AG10803 (cell line): ENCODE measurements at places on chromosomes 7 and 10.

DNA sequence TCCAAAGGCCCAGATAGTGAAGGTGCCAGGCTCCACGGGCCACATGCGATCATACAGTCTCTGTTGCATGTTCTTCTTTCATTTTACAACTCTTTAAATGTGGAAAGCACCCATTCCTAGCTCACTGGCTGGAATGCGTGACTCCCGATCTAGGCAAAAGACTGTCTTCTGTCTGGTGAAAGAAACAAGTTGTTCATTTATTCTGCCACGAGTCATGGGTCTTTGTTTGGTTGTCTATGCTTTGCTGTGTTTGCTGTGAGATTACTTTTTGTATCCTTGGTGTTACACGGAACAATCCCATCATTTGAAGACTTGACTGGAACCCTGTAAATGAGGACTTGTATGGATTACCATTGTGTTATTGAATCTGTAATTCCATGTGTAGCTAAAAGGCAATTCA lies 41.9 kb downstream of the NPVF start:
- no peak for DNase-seq

DNA sequence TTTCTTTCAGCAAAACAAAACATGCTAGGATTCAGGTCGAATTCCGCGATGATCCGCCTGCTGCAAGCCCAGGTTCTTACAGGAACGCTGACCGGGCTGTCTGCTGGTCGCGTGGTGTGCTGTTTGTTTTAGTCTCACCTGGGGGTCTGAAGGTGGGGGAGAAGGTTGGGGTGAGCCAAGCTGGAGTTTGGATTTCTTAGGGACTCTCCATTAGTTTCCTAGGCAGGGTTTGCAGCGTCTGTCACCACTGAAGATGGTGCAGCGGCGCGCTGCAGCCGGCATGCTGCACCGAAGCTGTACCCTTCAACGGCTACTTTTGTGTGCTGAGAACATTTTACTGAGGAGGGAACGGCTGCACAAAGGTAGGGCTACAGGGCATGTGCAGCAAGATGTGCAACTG lies 48.7 kb downstream of the GCC1 start:
- no peak for DNase-seq

DNA sequence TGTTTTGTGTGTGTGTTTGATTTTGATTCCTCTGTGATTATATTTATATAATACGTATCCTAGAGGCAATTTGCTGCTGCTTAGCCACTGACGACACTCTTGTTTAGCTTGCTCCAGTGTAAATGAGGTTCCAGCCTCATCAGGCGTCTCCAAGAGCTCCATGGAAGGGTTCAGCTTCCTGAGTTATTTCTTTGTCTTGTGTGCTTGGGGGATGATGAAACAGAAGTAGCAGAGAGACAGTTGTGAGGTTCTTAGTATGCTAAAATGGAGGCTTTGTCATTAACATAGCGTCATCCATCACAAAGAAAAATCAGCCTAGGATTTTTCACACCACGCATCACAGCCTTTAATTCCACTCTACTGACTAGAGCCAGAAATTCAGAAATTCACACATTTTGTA lies 85.1 kb downstream of the KLF6 start:
- DNase-seq: peak; percentile 13

DNA sequence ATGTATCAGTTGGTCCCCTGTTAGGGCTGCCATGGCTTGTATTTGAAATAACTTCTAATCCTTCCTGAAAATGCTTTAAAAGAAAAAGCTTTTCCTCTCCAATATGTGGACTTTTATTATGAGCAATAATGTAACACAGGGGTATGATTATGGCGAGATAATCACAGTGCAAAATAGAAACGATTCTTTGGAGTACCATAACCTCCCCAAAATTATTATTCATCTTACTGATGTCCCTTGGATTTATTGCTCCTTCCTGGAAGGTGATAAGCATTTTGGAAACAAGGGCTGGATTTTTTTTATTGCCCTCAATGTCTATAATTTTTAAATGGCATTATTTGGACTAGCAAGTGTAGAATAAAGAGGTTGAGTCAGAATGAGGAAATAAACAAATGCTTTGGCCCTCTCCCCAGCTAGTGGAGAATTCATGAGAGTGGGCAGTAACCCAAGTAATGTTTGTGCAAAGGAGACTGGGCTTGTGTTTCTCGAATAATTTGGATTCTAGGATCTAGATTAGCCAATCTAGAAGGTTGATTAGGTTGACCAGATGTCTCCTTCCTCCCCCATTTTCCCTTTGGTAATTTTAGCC lies 403.9 kb upstream of the CELF2 start:
- DNase-seq: peak; percentile 7

DNA sequence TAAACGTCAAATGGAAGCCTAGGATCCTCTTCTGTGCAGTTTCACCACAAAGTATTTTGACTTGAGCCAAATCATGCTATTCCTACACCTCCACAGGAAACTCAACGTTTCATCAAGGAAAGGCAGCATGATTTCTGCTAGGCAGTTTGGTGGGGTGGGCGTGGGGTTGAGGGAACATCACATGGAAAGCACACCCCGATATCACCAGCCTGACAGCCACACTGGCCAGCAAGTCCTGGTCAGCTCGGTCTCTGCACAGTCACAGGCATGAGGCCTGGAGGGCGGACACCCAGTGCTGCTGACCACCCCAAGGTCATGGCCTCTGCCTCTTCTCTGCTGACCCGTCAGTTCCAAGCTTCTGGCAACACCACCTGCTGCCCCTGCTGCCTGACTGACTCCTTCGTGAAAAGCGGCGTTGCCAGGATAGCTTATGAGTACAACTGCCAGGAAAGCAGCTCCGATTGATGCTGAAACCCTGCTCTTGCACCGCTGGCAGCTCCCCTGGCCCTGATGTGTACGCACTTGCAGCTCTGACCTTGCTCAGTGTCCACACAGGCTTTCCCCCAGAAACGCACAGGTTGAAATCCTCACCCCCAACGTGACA lies 171.5 kb downstream of the DIP2C start:
- no peak for DNase-seq

DNA sequence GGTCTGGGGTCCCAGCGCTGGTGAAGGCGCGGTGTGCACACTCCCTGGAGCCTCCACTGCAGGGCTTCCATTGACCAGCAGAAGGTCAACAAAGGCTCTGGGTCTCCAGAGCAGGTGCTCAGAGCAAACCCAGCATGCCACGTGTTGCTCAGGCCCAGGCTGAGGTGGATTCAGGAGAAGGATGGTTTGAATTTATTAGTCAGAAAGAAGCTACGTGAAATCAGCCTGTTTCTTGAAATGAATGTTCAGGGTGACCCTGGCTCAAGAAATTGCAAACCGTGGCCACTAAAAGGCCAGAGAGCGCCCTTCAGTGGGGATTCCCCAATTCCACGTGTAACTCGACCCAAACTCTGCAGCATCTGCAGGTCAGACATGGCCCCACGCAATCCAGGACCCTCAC lies 82.7 kb upstream of the PFKP start:
- no peak for DNase-seq

GRCh38 chr10:5573319-5573950 lies 48.7 kb downstream of the CALML3 start:
- no peak for DNase-seq

GRCh38 chr10:29280488-29280840 lies 8.4 kb upstream of the LYZL1 start:
- DNase-seq: no peak

GRCh38 chr7:2738766-2739549 lies 51.0 kb downstream of the AMZ1 start:
- DNase-seq: no peak

GRCh38 chr10:30510184-30510931 lies 76.4 kb downstream of the MAP3K8 start:
- peak; percentile 54 for DNase-seq

GRCh38 chr10:118395947-118396346 lies 53.8 kb upstream of the FAM204A start:
- DNase-seq: no peak

DNA sequence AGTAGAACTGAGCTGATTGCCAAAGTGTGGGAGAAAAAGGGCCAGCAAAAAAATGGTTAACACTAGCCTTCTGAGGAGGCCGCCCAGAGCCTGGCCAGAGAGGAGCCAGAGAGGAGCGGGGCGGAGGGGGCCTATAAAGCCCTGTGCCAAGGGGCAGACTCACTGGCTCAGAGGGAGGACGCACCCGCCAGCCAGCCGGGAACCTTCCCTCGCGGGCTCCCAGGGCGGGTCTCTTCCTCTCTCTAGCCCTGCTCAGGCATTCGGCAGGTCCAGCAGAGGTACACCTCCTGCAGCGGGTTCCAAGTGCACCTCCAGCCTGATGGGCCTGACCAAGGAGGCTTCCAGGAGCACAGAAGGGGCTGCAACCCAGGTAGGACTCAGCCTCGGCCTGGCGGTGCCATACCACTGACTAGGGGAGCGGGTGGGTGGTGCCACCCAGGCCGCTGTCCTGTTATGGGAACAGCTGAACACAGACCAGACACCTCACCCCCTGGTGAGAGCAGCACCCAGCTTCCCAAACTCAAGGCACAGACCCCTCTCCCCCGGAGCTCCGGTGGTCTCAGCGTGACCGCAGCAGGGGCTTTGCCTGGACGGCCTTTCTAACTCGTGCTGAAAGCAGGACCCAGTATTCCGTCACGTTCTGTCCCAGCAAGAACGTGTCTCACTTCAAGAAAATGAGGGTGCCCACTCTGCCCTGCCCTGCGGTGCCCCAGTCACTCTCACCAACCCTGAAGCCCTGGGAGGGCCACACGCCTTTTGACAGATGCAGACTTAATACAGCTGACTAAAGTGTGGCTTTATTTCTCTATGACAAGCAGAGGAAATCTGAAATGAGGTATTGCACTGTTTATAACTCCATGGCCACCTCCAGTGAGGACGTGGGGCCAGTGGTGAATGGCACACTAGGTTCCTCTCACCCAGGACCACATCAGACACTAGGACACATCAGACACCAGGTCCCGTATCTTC lies at the start of gene GPER1:
Gene GPER1, plus strand, starts transcription at position 162 of the 969 bp plus-strand sequence. CDS start 3,616 bp downstream, outside the sequence.
- DNase-seq: peak; percentile 61

DNA sequence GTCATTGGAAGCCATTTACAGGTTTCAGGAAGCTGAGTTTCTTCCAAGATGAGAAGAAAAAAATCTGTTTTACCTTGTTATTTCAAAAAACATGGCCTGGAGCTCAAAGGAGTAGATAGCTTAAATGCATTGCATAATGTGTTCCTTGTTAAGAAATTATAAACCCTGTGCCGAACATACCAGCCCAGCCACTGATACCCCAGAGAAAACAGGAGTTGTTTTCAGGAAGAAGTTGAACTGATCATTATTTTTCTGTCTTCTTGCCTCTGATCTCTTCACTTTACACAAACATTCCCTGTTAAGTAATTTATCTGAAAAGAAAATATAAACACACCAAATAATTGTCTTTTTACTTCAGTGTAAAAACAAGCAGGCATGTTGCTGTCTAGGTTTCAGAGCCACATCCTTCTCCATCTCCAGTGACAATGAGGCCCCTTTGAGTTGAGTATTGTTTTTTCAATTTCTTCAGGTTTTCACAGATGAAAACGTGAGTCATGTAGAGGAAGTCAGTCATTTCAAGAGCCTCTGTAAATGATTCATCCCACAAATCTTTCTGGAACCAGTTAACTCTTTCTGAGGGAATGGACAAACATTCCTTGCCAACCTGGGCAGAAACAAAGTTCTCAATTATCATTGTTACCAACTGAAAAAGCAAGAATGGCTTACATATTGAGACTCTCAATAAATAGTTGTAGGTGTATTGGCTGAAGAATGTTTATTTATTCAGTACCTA lies 244.2 kb downstream of the IPMK start:
- DNase-seq: peak; percentile 83

DNA sequence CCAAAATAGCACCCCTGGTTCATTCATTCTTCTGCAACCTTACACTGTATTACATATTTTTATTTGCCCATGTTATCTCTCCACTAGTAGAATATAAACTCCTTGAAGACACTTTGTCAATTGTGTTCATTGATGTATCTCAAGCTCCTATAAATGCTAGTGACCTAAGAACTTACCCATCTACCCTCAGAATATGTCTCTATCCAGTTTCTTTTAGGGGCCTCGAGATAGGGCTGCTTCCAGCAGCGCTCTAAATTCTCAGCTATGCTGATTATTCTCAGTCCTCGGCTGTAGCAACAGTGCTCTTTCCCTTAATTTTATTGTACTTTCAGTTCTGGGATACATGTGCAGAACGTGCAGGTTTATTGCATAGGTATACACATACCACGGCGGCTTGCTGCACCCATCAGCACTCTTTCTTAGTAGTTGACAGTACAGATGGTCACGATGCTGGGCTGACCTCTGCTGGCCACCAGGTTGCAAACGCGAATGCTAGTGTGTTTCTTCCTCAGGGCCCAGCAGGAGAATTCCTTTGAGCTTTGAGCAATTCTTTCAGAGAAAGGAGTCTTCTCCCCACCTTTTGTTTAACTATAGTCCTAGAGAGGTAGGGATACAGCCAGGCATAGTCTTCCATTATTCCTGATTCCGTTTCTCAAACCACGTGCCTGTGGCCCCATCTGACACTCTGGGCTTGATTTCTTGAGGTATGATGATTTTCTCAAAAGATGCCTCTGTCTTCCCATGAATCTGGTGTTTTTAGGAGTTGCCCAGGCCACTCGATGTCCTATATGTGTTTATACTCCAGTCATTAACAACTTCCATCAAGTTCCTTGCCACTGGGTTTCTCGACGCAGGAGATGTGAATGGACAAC lies 49.1 kb upstream of the CDC14C start:
- DNase-seq: peak; percentile 31

- DNase-seq: no peak
Measured at GRCh38 chr10:111801841-111802240, 381.7 kb downstream of the GPAM start.

DNA sequence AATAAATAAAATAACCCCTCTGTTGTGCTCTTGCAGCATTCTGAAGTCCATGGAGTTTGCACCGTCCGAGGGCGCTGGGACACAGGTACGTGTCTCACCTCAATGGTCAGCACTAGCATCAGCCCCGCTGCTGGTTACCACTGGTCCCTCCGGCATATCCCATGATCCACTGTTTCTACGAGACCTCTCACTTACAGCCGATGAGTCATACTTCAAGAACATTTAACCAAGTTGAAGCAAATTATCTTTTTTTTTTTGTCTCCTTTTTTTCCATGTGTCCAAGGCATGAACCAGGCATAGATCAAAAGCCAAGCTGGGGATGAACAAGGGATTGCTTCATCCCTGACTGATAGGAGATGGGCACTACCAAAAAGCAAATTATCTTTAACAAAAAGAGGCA lies 92.9 kb upstream of the SH2B2 start:
- no peak for DNase-seq

- no peak for DNase-seq
Measured at GRCh38 chr10:132578287-132578951, 40.8 kb downstream of the INPP5A start.

DNA sequence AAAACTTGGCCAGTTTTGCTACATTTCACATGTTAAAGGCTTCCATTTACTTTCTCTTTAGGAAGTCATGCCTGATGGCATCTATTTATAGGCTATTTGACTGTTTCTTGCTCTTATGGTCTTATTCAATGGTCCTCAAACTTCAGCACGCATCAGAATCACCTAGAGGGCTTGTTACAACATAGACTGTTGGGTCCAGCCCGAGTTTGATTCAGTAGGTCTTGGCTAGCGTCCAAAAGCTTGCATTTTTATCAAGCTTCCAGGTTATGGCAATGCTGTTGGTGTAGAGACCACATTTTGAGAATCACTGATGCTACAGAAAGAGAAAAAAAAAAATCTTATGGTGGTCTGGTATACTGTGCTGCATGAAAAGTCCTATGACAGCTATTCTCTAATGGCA lies 51.9 kb downstream of the MTPN start:
- no peak for DNase-seq
